ENCODE measurements at places on chromosomes 7 and 10.

GRCh38 chr7:54883576-54883975 lies 124.6 kb upstream of the SEC61G start:
- DNase-seq: no peak

DNA sequence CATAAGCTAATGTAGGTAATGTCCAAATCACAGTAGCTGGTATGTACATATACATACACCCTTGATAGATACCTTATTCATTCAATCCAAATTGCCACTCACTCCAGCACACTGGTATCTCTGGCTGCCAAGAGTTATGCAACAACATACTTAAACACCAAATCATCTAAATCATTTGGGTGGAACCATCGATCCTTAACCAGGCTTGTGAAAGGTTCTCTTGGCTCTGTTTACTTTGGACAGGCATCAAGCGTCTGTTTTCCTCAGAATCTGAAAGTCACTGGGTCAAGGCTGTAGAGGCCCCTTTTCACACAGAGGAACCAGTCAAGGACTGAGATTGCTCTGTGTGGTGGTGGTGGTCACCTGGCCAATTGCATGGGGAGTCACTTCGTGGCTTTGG lies 24.6 kb downstream of the JAZF1 start:
- no peak for DNase-seq

DNA sequence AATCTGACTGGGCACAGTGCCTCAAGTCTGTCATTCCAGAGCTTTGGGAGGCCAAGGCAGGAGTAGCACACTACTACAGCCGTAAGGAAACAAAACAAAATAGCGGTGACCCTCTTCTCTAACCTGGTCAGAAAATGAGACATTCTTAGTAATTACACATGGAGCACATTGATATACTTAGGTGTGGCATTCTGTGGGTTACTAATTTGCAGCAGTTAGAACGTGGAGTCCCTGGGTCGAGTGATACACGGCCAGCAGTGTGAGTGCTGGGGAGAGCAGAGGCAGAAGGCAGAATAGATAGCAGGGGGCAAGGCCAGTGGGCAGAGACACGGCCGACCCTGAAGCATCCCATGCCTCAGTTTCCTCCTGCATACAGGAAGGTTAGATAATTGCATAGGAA lies 28.9 kb upstream of the SFMBT2 start:
- no peak for DNase-seq

DNA sequence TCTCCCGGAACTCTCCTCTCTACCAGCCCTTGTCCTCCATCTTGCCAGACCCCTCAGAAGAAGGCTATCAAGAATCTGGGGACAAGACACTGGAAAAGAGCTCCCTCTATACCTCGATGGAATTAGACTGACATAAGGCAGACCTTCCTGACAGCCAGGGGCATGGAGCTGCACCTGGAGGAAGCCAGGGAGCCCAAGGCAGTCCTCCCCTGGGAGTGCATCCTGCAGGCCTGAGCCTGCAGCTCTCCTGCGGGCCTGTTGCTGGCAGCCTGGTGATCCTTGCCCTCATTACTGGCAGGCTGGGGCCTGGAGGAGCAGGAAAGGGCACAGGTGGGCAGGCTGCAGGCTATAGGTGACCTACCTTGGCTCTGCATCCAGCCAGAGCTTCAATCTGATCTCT lies 323.4 kb downstream of the GRID1 start:
- DNase-seq: no peak

GRCh38 chr7:14294637-14295036 lies 305.2 kb upstream of the ETV1 start:
- DNase-seq: no peak

DNA sequence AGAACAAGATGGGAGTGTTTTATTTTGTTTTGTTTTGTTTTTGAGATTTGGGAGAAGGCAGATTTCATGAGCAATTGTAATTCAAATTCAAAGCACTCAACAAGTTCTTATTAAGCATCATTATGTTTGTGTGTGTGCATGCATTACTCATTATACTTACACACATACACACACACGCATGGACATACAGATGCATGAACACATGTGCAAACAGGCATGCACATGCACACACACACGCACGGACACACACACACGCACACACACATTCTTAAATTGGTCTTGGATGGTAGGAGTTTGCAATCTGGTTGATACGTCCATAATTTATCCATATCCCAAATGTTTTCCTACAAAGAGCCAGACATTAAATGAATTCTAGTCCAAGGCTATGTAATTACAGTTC lies 702.8 kb downstream of the INHBA start:
- no peak for DNase-seq
